ENCODE measurements at places on chromosomes 4 and X. TPM values are rescaled to one million over a fixed set of nuclear protein-coding genes. Genes with fewer than 3 reads are reported as not detected.

The ZDHHC15 gene
- total RNA-seq, result 4.3 TPM

The GPRASP2 gene
- 4.7 TPM for total RNA-seq

The ANAPC4 gene
- total RNA-seq, result 41.1 TPM

The NIPAL1 gene
- total RNA-seq, result 0.68 TPM

The EFHC2 gene
- total RNA-seq, result not detected

GRCh38 chr4:98804403-98804802 is 124.5 kb downstream of the EIF4E start:
- no peaks in the 10 kb centered on the region for H3K4me1 ChIP-seq
- no peaks in the 10 kb centered on the region for H3K36me3 ChIP-seq
- no peak for DNase-seq
- no peak overlapping the region for H3K4me3 ChIP-seq
- no peaks in the 10 kb centered on the region for H3K27me3 ChIP-seq
- H3K27ac ChIP-seq, result no peak overlapping the region

- H3K4me3 ChIP-seq, result no peak overlapping the region
- DNase-seq, result no peak
- peaks cover 5% of the 10 kb centered on the region for H3K36me3 ChIP-seq
Observed at GRCh38 chr4:87461281-87461700, 38.9 kb downstream of the NUDT9 start.

- H3K27me3 ChIP-seq, result no peaks in the 10 kb centered on the region
- no peaks in the 10 kb centered on the region for H3K4me1 ChIP-seq
- no peaks in the 10 kb centered on the region for H3K36me3 ChIP-seq
- DNase-seq, result no peak
- no peak overlapping the region for H3K27ac ChIP-seq
Observed at GRCh38 chr4:85419103-85419502, 55.8 kb upstream of the ARHGAP24 start.

- peaks cover 32% of the 10 kb centered on the region for H3K4me1 ChIP-seq
- no peaks in the 10 kb centered on the region for H3K36me3 ChIP-seq
- DNase-seq, result no peak
- peak overlapping the region; percentile 94 for H3K27ac ChIP-seq
- no peaks in the 10 kb centered on the region for H3K27me3 ChIP-seq
- peak overlapping the region; percentile 74 for H3K4me3 ChIP-seq
Observed at GRCh38 chr4:156972379-156973015, 898 bp upstream of the PDGFC start.

DNA sequence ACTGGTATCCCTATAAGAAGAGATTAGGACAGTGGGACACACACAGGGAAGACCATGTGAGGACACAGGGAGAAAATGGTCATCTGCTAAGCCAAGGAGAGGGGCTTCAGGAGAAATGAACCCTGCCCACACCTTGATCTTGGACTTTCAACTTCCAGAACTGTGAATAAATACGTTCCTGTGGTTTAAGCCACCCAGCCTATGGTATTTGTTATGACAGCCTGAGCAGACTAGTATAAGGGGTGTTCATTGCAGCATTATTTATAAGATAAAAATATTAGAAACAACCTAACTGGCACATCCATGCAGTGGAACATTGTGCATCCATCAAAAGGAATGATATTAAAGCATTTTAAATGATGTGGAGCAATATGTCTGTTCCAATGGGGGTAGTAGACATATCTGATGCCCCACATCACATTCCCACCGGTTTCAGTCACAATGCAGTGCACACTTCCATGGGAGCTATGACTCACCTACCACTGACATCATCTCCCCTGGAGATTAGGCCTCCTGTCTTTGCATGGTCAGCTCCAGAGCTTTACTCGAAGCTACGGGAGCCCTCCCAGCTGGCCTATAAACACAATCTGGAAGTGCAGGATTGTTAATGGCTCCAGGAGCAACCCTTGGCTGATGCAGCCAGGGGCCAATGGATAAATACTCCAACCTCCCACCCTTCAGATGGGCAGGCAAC is 38.9 kb upstream of the MAMLD1 start:
- H3K27ac ChIP-seq, result no peak overlapping the region
- no peak for DNase-seq
- H3K4me3 ChIP-seq, result no peak overlapping the region
- H3K4me1 ChIP-seq, result no peaks in the 10 kb centered on the region

DNA sequence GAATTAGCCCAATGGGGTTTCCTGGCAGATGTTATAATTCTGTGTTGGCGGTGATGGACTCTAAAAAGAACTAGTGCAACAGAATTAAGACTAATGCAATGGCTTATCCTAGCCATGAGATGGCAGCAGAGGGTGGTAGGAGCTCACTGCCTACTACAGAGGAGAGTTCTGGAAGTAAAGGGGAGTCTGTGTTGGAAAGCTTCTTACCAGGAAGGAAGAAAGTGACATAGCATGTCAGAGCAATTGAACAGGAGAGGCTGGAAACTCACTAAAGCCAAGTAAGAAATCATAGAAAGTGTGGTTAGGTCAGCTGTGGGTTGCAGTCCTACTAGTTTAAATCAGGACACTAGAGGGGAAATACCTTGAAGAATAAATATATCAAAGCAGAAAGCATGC is 6.3 kb upstream of the TRPC5OS start:
- H3K27ac ChIP-seq, result no peak overlapping the region
- H3K27me3 ChIP-seq, result no peaks in the 10 kb centered on the region
- no peak overlapping the region for H3K4me3 ChIP-seq

- no peak overlapping the region for H3K27ac ChIP-seq
- no peak for DNase-seq
- no peaks in the 10 kb centered on the region for H3K36me3 ChIP-seq
- H3K4me1 ChIP-seq, result no peaks in the 10 kb centered on the region
Observed at GRCh38 chrX:99371976-99372595, 1038.0 kb downstream of the PCDH19 start.

DNA sequence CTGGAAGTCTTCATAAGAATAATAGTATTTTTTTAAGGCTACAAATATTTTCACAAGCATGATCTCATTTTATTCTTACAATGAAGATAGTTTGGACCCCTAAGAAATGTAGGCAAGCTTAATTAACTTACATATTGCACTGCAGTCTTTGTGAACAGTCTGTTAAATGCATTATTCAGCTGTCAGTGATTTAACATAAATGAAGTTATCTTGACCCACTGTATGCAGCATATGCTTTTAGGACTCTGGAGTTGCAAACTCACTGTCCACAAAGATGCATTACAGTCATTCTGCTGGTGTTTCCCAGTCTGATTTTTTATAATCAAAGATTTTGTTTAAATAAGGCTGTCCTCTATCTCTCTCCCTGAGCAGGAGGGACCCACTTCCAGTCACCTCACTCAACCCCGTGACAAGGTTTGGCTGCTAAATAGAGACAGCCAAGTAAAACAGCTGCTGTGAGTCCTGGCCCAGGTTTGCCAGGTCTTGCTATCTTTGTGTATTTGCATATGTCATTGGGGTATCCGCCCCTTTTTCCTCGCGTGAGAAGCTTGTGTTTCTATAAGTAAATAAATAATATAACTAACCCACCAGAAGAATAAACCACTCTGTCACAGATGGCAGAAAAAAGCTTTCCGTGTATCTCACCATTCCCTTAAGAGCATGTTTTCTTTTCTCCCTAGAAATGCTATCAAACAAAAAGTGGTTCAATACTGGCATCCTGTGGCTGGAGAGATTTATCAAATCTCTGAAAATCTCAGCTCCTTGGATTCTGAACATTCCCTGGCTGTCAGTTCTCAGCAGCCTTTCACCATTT is 67.0 kb downstream of the SLC7A11 start:
- H3K27me3 ChIP-seq, result no peaks in the 10 kb centered on the region
- H3K36me3 ChIP-seq, result no peaks in the 10 kb centered on the region
- no peak overlapping the region for H3K27ac ChIP-seq

GRCh38 chr4:119664168-119664907 is 35.7 kb upstream of the PDE5A start:
- H3K27ac ChIP-seq, result peak overlapping the region; percentile 31
- no peak for DNase-seq
- H3K27me3 ChIP-seq, result no peaks in the 10 kb centered on the region
- peak overlapping the region; percentile 63 for H3K4me3 ChIP-seq
- peaks cover 3% of the 10 kb centered on the region for H3K4me1 ChIP-seq
- H3K36me3 ChIP-seq, result no peaks in the 10 kb centered on the region

DNA sequence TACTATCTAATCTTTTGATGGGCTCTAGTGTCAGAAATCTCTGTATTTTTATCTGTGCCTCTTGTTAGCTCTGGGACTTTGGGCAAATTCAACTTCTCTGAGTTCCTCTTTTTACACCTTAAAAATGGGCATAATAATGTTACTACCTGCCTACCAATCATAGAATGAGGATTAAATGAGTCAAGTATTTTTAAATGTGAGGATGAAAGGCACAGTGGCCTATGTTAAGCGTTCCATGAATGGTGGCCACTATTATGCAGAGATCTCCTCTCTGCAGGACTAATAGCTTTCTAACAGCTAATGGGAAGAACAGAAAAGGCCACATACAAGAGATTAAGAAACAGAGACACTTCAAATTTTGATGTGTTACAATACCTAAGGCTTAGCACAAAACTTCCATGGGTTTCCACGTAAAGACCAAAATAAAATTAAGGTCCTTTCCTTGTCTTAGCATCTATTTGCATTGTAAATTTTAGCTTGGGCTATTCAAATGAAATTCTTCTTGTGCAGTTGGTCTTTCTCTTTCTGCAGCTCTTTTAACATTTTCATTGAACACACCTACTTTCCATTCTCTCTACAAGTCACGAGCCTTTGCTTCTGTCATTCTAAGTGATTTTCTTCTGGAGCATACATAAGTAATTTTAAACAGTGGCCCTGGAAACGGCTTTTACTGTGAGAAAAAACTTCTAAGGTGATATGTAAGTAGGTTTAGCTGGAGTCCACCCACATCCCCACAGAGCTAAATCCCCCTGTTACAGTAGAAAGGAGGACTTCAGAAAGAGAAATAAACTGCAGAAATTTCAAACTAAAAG is 117.9 kb upstream of the MED14 start:
- DNase-seq, result no peak
- H3K4me1 ChIP-seq, result no peaks in the 10 kb centered on the region
- no peaks in the 10 kb centered on the region for H3K27me3 ChIP-seq
- no peak overlapping the region for H3K27ac ChIP-seq
- H3K4me3 ChIP-seq, result no peak overlapping the region
- no peaks in the 10 kb centered on the region for H3K36me3 ChIP-seq

GRCh38 chr4:6988016-6988715 is 55.0 kb upstream of the TADA2B start:
- H3K27me3 ChIP-seq, result no peaks in the 10 kb centered on the region
- DNase-seq, result no peak
- no peaks in the 10 kb centered on the region for H3K36me3 ChIP-seq
- H3K4me3 ChIP-seq, result peak overlapping the region; percentile 84

DNA sequence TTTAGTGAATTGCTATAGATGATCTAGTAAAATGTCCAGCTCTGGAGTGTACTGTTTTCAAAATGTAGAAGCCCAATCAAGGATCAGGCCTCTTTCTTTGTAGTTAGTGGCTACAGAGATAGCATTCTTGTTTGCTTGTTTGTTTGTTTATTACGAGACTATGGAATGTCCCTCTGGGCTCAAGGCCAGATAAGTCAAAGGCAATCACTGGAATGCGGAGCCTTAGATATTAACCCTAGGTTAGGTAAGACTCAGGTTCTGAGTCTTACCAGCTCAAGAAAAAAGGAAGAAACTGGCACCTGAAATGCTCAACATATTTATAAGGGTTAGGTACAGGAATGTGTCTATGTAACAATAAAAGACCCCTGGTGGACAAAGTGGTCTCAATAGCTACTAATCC is 261.5 kb downstream of the SLC7A11 start:
- no peaks in the 10 kb centered on the region for H3K27me3 ChIP-seq
- H3K4me3 ChIP-seq, result no peak overlapping the region
- DNase-seq, result no peak
- no peak overlapping the region for H3K27ac ChIP-seq

- H3K4me1 ChIP-seq, result no peaks in the 10 kb centered on the region
- H3K4me3 ChIP-seq, result no peak overlapping the region
- no peaks in the 10 kb centered on the region for H3K27me3 ChIP-seq
- no peaks in the 10 kb centered on the region for H3K36me3 ChIP-seq
- no peak for DNase-seq
Observed at GRCh38 chr4:48223633-48224295, 45.9 kb downstream of the TEC start.

- H3K27ac ChIP-seq, result no peak overlapping the region
- H3K4me3 ChIP-seq, result no peak overlapping the region
- no peaks in the 10 kb centered on the region for H3K4me1 ChIP-seq
Observed at GRCh38 chr4:157048248-157048647, 27.7 kb upstream of the GLRB start.

- no peak for DNase-seq
- no peak overlapping the region for H3K4me3 ChIP-seq
- no peaks in the 10 kb centered on the region for H3K4me1 ChIP-seq
- no peaks in the 10 kb centered on the region for H3K27me3 ChIP-seq
- H3K36me3 ChIP-seq, result no peaks in the 10 kb centered on the region
Observed at GRCh38 chr4:12393631-12394262, 965.1 kb upstream of the HS3ST1 start.

- no peak for DNase-seq
- H3K4me1 ChIP-seq, result no peaks in the 10 kb centered on the region
- H3K27ac ChIP-seq, result no peak overlapping the region
- no peaks in the 10 kb centered on the region for H3K27me3 ChIP-seq
Observed at GRCh38 chrX:130981836-130982235, 76.3 kb upstream of the ARHGAP36 start.

DNA sequence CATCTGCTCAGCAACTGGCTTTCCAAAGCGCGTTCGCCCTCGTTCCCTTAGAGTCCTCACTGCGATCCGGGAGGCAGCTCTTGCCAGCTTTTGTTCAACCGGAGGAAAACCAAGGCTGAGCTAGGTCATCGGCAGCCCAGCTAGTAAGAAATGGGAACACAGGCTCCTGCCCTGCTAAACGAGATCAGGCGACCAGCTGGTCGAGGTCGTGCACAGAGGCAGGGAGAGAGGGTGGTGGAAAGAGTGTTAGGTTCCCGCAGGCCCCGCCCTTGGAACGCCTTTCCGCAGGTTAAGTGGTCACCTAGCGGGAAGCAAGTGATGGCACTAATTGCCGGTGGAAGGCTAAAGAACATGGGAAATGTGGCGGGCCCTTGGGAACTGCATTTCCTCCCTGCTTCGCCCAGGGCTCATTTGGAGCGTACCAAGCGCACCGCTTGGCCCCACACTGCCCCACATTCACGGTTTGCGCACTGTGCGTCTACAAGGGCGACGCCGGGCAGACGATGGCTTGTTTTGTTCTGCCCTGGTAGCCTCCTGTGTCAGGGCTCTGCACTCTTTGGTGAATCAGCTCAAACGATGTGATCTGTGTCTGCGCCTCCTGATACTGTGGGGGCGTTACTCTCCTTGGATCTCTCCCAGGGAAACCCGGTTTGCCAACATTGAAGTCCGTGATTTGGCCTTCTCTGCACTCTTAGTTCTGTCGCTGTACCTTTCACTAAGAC is 7.2 kb upstream of the PRDM8 start:
- no peak for DNase-seq
- no peaks in the 10 kb centered on the region for H3K27me3 ChIP-seq
- H3K27ac ChIP-seq, result no peak overlapping the region
- H3K4me3 ChIP-seq, result peak overlapping the region; percentile 45

- H3K27ac ChIP-seq, result no peak overlapping the region
- H3K4me3 ChIP-seq, result no peak overlapping the region
- no peaks in the 10 kb centered on the region for H3K4me1 ChIP-seq
- H3K36me3 ChIP-seq, result no peaks in the 10 kb centered on the region
- no peaks in the 10 kb centered on the region for H3K27me3 ChIP-seq
Observed at GRCh38 chr4:103370336-103370735, 172.2 kb upstream of the CENPE start.

Data from thoracic aorta (tissue), 2 donors.